ENCODE measurements at places on chromosomes 3 and 15.

DNA sequence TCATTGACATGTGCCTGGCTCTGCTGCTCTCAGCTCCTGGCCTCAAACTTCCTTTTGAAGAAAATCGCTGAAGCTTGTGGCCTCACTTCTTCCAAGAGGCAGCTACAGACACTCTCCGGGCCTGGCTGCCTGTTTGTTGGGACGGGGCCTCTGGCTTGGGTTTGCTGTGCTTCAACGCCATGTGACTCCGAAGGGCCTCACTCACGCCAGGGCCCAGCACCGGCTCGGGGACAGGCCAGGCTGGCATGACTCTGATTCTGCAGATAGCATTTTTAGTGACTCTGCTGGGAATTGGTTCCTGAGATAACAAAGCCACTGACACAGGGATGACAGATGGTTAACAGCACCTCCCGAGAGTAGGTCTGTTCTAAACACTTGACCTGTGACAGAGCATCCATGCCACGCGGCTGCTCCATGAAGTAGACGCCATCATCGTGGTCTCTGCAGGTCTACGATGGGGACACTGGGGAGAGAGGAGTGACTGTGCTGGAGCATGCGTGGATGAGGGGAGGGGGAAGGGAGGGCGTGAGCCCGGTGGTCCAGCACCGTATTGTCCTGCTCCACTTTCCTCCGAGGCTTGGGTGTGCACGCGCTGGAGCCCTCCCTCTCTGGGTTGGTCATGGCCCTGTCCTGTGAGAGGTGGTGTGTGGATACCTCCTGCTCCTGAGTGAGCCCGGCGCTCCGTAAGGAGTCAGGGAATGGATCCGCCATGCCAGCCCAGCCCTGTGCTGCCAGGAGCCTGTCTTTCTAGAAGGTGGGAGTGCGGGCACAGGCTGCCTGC, 133.6 kb downstream of the TJP1 start:
- no peak for DNase-seq

DNA sequence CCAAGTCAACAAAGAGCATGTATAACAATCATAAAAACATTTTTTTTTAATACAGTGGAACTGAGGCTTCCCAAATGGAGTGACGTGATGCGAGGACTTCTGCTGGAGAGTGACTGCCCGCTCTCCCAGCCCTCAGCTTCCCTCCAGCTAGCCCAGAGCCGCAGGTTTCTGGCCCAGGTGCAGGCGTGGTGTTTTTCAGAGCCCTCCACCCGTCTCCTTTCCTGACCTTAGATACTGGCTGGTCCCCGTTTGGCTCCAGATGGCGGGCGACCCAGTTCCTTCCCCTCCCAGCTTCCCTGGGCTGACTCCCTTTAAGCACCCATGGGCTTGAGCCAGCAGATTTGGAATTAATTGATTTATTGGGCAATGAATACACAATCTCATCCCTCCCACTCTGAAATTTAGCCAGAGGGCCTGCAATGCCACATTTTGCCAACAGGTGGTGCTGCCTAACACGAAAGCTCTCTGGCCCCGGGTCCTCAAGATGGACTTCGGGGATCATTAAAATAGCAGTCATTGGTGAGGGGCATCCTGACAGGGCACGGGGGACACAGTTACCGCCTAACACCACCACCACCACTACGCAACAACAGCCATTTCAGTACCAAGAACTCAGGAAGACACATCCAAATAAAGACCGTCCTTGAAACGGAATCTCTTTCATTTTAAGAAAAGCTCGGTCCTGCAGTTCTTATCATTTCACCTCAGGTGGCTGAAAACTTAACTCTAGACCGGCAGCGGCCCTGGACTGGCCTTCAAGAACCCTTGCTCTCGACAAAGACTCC, 47.5 kb upstream of the MUC4 start:
- DNase-seq: peak; percentile 82

- DNase-seq: no peak
Observed at GRCh38 chr3:104178680-104179079, 1188.0 kb upstream of the ALCAM start.

DNA sequence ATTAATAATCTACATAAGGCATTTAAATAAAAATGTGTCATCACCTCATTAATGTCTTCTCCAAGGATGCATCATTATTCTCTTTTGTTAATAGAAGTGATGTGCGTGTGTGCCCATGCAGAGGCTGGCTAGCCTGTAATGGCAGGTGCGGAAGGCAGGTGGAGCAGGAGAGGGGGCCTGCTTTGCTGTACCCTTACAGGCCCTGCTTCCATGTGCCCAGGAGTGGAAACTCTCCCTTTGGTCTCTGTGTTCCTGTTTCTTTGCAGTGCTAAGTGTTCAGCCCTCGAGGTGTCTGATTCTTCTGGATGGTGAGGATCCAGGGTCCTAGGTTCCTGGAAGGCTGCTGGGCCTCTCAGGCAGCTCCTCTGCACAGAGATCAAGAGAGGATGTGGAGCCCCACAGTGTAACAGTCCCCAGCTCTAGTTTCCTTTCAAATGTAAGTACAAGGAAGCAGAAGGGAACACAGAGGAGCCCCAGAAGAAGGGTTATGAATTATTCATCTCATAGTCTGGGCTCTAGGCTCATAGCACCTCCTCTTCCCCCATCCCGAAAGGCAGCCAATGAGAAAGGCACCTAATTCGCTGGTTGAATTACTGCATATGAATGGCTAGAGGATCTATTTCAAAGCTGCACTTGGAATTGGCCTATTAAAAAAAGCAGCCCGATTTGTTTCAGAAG, 39.2 kb upstream of the AGBL1 start:
- DNase-seq: no peak

- no peak for DNase-seq
Observed at GRCh38 chr3:190534986-190535385, 21.1 kb downstream of the IL1RAP start.

DNA sequence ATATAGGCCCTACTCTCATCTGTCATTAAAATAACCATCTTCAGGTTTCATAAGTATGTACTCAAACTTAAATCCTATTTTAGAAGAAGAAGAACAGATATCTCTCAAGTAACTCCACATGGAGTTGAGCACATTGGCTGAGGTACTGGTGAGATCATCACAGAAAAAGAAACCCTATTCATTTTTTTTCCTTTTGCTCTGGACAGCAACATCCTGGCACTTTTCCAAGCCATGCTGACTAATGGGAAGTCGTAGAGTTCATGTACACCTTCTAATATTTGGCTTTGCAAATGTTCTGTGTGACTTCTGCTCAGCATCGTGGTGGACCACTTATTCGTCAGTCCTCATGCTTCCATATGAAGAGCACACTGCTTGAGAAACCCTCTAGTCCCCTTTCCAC, 336.0 kb upstream of the KCNH8 start:
- no peak for DNase-seq

- no peak for DNase-seq
Observed at GRCh38 chr3:149816986-149817385, 4.0 kb downstream of the RNF13 start.

GRCh38 chr15:37973856-37974255, 39.4 kb downstream of the TMCO5A start:
- no peak for DNase-seq

DNA sequence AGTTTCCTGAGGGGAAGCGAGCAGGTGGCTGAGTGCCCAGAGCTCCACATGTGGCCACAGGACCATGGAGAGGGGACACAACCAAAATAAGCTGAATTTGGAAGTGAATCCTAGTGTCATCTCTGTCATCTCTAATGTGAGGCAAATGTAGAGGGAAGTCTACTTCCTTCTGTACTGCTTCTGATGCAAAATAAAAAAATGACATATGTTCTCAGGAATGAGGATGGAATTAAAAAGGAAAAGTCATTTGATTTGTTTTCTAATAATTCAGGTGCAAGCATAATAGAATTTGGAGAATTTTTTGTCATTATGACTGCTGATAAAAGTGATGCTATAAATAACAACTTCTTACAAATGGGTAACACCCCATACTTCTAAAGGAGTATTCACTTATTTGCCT, 59.5 kb upstream of the POU1F1 start:
- DNase-seq: no peak

- no peak for DNase-seq
Observed at GRCh38 chr3:127110982-127111693, 81.8 kb upstream of the PRR23E start.

DNA sequence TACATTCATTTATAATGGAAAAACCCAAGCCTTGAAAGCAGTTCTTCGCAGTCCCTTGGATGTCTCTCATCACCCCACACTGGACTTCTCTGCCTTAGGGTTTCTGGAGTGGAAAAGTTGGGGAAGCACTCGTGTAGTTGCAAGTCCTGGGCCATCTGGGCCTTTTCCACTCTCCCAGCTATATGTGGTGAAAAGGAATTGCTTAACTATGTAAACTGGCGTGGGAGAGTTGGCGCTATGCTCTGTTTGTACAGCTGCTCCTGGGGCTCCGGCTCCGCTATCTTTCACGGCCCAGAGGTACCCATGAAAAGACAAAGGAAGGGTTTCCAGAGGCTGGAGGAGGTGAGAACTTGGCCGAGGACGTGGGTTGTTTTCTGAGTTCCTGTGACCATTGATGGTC, 81.1 kb upstream of the MYZAP start:
- DNase-seq: no peak

DNA sequence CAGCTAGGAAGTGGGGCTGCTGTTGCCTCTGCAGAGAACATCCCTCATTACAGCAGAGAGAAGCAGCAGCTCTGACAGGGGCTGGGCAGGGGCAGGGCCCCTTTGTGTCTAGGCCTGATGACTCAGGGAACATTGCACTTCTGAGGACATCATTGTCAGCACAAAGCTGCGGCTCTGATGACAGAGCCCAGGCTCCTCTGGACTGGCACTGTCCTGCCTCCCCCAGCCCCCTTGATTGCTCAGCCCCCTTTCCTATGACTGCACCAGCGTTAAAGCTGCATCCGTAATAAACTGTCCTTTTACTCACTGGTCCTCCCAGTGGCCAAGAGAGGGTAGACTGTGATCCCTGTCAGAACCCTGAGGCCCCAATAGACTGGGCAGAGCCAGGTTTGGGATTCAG, 18.3 kb downstream of the TRH start:
- no peak for DNase-seq

DNA sequence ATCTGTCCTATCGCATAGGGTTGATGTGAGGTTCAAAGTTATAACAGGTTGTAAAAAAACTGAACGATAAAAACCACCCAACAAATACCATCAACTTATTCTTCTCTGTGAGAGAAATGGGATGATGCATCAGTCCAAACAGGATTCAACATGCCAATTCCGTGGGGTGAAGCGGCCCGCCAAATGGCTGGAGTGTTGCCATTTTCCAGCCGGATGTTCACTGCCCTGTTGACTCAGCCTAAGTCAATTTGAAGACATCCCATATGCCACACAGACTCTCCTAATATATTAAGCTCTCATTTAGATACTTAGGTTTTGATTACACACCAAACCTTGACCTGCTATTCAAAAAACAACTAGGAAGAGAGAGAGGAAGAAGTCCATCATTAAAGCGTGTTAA, 311.1 kb downstream of the VPS13C start:
- no peak for DNase-seq

DNA sequence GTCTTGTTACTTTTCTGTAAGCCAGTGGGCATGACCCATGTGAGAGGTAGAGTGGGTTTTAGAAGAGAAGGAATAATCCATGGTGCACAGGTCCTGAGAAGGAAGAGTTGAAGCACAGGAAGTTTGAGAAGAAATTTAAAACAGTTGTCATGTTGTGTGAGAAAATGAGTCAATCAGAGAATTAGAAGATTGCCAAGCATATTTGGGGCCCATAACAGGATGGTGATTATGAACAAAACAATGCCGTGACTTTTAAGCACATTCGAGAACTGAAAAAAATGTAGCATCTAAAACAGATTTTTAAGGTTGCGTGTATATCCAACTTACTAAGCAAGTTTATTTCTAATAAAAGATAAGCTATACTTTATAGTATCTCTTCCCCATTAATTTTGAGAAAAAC, 198.7 kb downstream of the RORA start:
- no peak for DNase-seq

- no peak for DNase-seq
Observed at GRCh38 chr15:26212109-26212508, 349.0 kb upstream of the ATP10A start.

- no peak for DNase-seq
Observed at GRCh38 chr3:124401843-124402242, 328.4 kb upstream of the UMPS start.

DNA sequence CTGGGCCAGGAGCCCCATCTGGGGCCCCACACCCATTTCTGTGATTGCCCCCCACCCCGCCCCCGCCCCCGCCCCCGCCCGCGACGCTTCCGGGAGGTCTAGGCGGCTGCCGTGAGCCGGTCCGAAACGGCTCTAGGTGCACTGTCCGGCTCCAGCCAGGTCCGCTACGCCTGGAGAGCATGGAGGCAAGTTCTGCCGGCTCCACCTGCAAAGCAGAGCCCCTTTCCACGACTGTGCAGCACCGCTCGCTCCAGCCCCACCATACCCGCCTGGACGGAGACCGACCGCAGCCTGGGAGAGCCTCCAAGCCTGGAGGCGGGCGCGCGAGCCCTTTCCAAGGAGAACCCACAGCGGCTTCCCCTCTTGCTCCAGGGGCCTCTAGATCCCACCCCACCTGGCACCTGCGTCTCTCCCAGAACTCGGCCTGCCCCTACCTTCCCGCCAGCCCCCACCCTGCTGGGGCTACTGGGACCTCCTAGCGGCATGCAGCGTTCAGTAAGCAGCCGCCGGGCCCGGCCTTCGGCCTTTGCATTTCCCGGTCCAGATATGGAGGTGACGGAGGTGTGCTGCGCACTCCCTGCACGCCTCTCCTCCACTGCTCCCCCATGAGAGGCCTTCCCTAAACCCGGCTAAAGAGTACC, 66.2 kb downstream of the KLF13 start:
- peak; percentile 59 for DNase-seq

GRCh38 chr3:155001289-155002010, 78.7 kb upstream of the MME start:
- no peak for DNase-seq

- DNase-seq: no peak
Observed at GRCh38 chr3:191401775-191402357, 59.1 kb upstream of the PYDC2 start.

DNA sequence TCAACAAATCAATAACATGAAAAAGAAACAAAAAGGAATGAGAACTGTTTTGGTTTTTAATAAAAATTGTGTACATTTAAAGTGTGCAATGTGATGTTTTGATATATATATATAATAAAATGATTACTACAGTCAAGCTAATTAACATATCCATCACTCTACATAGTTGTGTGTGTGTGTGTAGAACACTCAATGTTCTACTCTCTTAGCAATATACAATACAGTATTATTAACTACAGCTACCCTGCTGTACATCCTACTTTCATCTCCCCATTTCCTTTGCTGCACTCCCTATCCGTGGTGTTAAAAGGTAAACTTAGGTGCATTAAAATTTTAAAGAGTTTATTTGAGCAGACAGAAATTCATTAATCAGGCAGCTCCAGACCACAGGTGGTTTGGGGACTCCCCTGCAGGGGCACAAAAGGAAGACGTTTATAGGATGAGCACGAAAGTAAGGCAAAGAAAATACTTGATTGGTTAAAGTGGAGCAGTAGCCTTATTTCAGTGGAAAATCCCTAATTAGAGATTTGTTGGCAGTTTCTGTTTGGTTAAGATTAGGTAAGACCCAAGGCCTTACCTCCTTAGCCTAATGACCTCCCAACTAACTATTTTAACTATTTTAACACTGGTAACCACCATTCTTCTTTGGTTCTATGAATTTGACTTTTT, 61.8 kb upstream of the SNRK start:
- DNase-seq: no peak
